Testis (tissue), 5 donors: ENCODE measurements at places on chromosomes 3 and 15. TPM values are rescaled to one million over a fixed set of nuclear protein-coding genes. Genes with fewer than 3 reads are reported as not detected.

DNA sequence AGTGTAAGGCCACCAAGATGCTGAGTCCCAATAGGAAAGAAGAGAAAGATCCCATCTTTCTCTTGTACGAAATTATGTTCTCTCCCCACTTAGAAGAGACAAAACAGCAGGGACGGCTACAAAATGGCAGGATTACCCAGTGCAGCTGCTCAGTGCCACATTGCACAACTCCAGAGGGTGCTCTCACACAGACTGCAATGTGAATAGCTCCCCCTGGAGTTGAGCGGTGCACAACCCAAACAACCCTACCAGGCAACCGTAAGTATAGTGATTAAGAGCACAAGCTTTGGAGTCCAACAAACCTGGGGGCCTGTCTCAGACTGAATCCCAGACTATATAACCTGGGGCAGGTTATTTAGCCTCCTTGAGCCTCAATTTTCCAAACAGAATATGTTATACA, 3.1 kb upstream of the BHLHE40 start:
- DNase-seq = peak; percentile 80

GRCh38 chr3:95731753-95732152, 1082.6 kb upstream of the EPHA6 start:
- no peak for DNase-seq

DNA sequence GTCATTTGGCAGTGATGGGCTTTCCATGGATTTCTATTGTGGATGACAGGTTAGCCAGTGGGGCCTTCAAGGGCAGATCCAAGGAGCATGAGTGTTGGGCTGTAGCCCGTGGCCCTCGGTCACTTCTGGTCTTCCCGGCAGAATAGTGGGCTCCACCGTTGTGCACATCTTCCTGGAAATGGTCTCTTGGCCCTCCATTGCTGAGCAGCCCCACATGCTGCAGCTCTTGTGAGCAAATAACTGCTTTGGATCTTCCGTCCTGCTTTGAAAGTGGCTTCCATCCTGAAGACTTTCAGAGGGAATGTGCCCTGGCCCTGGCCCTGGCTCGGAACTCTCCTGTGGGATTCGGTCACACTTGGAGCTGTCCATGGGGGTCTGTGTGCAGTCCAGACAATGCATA, 102.8 kb downstream of the SNRPN start:
- DNase-seq = peak; percentile 4

- DNase-seq = no peak
Measured at GRCh38 chr3:126201168-126201567, 20.8 kb upstream of the ALDH1L1 start.

DNA sequence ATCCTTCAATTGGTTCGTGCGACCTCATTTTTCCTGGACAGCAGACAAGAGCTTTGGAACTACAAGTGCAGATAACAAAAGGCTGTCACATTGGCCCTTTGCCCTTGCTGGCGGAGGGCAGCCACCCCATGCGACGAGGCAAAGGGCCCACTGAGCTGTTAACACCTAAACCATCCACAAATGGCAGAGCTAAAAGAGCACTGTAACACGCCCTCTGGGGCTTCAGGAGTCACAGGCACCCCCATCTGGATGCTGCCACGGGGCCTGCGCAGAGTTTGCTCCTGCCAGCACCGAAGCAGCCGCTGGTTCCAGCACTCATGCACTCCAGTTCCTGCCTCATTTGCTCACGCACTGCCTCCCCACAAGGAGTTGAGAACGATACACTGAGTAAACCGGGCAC, 524.9 kb downstream of the ZNF385D start:
- peak; percentile 22 for DNase-seq

- peak; percentile 75 for DNase-seq
Measured at GRCh38 chr3:63993653-63994079, 29.6 kb downstream of the PSMD6 start.

GRCh38 chr3:124607163-124607562, 123.1 kb upstream of the UMPS start:
- DNase-seq = no peak

GRCh38 chr3:111509308-111509707, 32.7 kb upstream of the CD96 start:
- DNase-seq = no peak

DNA sequence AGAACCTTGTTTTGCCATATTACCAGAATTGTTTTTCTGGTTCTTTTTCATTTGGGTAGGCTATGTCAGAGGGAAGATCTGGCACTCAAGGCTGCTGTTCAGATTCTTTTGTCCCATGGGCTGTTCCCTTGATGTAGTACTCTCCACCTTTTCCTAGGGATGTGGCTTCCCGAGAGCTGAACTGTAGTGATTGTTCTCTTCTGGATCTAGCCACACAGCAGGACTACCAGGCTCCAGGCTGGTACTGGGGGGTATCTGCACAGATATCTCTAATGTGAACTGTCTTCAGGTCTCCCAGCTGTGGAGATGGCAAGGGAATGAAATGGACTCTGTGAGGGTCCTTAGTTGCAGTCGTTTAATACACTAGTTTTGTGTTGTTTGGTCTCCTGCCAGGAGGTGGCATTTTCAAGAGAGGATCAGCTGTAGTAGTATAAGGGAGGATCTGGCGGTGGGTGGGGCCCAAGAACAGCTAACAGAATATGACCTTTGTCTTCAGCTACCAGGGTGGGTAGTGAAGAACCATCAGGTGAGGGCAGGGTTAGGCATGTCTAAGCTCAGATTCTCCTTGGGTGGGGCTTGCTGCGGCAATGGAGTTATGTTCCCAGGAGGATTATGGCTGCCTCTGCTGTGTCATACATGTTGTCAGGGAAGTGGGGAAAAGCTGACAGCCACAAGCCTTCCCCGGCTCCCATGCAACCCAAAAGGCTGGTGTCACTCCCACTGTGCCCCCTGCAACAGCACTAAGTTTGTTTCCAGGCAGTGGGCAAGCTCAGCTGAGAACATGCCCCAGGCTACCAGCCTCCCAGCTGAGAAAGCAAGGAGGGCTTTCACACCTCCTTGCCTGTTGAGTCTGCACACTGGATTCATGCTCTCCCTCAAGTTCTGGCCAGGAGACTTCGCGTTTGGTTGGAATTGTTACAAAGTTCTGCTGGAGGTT, 252.5 kb downstream of the ISL2 start:
- no peak for DNase-seq

DNA sequence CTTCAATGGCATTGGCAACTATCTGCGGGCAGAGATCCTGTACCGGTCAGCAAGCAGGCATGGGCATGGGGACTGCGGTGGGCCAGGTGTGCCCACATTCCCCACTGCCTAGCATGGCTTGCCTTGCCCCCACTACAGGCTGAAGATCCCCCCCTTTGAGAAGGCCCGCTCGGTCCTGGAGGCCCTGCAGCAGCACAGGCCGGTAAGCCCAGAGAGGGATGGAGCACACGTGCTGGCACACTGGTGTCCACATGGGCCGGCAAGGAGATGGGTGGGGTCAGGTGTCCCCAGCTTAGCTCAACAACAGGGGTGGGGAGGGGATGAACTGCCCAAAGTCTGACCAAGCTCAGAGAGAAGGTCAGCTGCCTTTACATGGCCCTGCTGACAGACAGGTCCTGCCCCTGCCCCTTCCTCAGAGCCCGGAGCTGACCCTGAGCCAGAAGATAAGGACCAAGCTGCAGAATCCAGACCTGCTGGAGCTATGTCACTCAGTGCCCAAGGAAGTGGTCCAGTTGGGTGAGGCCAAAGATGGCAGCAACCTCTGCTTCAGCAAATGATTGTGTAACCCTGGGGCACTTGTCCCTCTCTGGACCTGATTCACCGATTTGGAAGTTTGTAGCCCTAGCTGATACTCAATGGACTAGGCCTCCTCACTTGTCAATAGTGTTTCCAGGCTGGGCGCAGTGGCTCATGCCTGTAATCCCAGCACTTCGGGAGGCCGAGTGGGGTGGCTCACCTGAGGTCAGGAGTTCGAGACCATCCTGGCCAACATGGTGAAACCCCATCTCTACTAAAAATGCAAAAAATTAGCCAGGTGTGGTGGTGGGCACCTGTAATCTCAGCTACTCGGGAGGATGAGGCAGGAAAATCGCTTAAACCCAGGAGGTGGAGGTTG, 5.6 kb downstream of the NEIL1 start:
- DNase-seq = no peak

- no peak for DNase-seq
Measured at GRCh38 chr3:151800431-151800830, 13.5 kb upstream of the AADAC start.

- no peak for DNase-seq
Measured at GRCh38 chr3:49930168-49930690, 618 bp upstream of the MON1A start.

DNA sequence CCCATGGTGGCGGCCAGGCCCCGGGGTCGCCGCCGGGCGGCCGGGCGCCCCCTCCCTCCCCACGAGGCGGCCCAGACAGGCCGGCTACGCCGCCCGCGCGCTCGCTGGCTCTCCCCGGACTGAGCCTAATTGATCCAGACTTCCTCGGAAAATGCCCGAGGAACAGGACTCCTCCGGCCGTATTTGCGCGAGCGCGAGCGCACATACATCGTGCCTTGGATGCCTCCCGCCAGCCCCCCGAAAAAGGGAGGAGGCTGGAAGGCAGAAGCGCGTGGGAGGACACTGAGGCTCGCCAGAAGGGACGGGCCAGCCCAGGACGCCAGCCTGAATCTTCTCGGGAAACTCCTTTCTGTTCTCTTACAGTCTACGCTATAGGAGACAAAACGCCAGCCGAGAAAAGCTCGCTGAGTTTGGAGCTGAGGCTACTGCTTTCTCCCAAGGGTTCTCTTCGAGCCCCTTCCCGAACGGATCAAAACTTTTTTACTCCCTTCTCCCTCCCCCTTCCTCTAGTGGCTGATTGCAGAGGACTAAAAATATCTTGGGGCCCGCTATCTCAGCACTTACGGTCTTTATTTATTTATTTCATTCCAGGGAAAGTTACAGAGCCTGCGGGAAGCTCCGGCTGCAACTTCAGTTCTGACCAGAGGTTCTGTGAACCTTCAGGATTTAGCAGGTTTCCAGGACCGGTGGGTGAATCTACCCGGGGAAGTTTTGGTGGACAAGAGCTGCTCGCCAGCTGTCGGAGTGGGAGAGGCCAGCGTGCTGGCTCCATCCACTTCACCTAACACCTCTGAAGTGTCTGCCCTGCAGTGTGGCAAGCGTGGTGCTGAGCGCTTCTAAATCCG, at the start of gene PDZRN3:
Gene PDZRN3, minus strand, starts transcription at position 121 of the 845 bp plus-strand sequence.
- peak; percentile 81 for DNase-seq

- DNase-seq = no peak
Measured at GRCh38 chr15:70172124-70172523, 74.4 kb upstream of the TLE3 start.

- peak; percentile 89 for DNase-seq
Measured at GRCh38 chr3:72336821-72337479, 511.3 kb downstream of the SHQ1 start.

- no peak for DNase-seq
Measured at GRCh38 chr3:145133281-145133680, 1027.7 kb downstream of the PLOD2 start.

DNA sequence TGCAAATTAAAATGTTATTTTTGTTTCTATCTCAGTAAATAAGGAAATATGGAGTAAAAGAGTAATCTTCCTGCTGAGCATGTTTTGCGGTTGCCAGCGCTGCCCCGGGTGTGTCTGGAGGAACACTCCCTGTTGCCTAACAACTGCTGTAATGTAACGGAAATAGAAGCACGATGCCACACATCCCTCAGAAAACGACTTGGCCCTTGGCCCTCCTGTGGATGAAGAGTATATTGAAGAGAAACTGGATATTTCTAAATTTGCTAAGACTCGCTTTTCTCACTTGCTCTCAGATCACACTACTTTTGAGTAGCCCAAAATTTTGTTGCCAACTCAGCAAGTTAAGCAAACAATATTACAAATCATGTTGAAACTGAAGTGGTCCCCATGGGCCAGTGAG, 18.9 kb downstream of the CX3CR1 start:
- DNase-seq = peak; percentile 60

The SLC9C1 gene
- 3.0 TPM for total RNA-seq

The GCSAM gene
- 0.06 TPM for total RNA-seq

The ZPLD1 gene
- 0.74 TPM for total RNA-seq

The ROPN1B gene
- 123 TPM for total RNA-seq

The POPDC2 gene
- 4.1 TPM for total RNA-seq

The FGD5 gene
- total RNA-seq = 14.4 TPM

The BMF gene
- total RNA-seq = 6.9 TPM

The SNAPC5 gene
- 30.7 TPM for total RNA-seq

The STRIT1 gene
- total RNA-seq = not detected
